ENCODE measurements at places on chromosomes 12 and 14. TPM values are rescaled to one million over a fixed set of nuclear protein-coding genes. Genes with fewer than 3 reads are reported as not detected.

DNA sequence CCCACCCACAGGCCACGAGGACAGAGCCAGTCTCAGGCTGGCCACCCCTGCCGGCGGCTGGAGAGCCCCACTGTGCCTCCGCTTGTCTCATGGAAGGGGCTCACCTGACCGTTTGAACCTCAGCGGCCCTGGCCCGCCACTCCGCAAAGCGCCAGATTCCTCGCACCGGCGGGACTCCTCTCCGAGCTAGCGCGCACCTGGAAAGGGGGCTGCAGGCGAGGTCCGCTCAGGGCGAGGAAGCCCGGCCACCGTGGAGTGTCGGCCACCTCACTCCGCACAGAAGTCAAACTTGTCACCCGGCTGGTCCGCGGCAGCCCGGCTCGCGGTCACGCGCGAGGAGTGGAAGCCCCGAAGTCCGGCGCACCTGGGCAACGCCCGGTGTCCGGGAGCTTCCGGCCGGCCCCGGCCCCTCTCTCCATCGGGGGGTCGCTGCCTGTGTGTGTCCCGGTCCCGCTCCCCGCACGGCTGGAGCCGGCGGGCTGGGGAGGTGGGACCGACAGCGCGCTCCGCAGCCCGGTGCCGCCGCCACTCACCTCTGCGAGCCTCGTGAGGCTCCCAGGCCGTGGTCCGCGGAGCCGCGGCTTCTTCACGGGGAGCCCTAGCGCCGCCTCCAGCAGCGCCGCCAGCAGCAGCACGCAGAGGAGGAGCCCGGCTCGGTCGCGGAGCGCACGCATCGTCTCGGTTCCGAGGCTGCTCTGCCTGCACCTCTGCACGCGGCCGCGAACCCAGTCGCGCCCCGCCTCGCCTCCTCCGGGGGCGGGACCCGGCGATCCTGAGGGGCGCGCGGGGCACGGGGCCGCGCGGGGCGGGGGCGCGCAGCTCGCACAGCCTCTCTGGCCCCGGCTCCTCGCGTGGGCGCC is at the start of gene ISM2:
TSS of gene ISM2 (minus strand) at position 697 of the 860 bp plus-strand sequence. CDS start at position 674, 23 bp downstream.
- no peak for DNase-seq

The GLIPR1L2 gene
- 0.29 TPM for total RNA-seq

The PROX2 gene
- not detected for total RNA-seq

DNA sequence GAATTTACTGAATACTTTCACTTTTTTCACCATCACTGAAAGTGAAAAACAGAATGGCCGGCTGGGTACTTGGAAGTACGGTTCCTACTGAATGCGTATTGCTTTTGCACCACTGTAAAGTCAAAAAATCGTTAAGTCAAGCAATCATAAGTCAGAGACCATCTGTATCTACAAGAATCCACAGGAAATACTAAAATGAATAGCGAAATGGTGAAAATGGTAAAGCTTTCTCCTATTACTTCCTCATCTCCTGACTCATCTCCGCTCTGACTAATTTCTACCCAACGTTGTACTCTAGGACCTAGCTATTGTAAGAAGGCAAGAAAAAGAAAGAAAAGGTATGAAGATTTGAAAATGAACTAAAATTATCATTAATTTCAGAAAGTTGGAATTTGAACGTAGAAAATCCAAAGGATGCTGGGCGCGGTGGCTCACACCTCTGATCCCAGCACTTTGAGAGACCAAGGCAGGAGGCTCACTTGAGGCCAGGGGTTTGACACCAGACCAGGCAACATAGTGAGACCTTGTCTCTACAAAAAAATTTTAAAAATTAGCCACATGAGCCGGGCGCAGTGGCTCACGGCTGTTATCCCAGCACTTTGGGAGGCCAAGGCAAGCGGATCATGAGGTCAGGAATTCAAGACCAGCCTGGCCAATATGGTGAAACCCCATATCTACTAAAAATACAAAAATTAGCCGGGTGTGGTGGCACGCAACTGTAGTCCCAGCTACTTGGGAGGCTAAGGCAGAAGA is 5.3 kb upstream of the CDCA4 start:
- DNase-seq: no peak

The KCNJ8 gene
- 0.27 TPM for total RNA-seq

The DIO2 gene
- total RNA-seq: not detected
